Stimulated activated CD4-positive, alpha-beta T cell treated with anti-CD3 and anti-CD28 coated beads, Interleukin-4, amount 100 ng/mL, for 1 hour (primary cell): ENCODE measurements at places on chromosomes 5 and 9.

- no peak for DNase-seq
These were observed 558.5 kb downstream of the EFNA5 start for GRCh38 chr5:107112216-107112615.

DNA sequence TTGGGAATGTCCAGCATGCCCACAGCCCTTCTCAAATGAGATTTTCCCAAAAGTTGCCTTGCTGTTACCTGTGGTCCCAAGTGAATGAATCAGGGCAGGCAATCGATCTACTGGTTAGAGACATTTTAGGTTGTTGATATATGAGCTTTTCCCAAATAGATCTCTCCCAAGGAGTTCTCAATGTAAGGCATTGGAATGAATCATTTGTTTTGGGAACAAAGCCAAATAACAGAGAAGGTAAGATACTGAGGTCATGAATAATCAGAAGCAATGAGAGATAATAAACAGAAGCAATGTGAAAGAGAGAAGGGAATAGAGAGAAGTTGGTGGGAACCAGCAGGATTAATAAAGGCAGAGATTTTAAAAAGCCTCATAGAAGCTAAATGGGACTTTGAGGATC is 93.6 kb upstream of the FER start:
- DNase-seq: no peak

- DNase-seq: no peak
These were observed 10.3 kb downstream of the SLC28A3 start for GRCh38 chr9:84330246-84330645.

DNA sequence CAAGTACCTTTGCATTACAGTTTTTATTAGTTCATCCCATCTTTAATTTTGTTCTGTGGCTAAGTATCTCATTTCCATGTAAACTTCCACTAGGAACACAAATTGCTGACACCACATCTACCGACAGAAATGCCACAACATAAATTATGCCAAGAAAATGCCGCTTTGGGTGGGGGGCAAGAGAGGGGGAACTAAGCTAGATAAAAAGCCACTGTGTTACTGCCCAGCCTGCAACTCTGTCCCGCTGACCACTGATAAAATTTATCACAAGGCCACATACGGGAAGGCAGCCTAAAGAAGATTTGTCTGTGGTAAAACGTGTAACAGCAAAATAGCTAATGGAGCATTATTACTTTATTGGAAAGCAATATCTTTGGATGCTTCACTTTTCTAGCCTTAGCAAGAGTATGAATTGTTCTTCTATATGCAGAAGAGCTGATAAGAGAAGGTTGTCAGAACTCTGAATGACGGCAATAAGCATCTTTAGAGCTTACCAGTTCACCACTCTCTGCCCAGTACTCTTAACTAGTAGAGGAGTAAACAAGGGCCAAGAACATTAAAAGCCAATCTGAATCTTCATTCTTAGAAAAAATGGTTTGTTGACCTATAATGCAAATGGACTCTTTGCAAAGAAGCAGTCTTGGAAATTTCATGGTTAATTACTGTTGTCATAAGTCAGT is 172.2 kb upstream of the MEF2C start:
- no peak for DNase-seq

DNA sequence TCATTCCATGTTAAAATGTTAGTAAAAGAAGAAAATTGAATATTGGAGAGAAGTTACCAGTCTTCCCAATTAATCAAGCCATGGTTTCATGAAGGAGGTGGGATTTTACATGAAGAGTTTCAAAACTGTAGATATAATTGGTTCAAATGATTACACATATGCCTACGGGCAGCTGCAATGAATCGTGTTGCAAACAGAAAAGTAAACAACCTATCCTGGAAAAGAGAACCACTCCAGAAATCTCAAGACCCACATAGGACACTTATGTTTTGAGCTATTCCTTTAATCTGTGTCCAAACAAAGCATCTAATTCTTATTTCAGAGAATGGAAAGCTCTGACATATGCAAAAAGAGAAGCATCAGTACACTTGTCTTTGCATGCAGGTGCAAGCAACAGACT is 340.2 kb downstream of the NDUFS4 start:
- DNase-seq: no peak

- DNase-seq: no peak
These were observed 29.9 kb downstream of the BTNL9 start for GRCh38 chr5:181069767-181070491.

- DNase-seq: no peak
These were observed 913.4 kb downstream of the TLE1 start for GRCh38 chr9:80775971-80776370.

DNA sequence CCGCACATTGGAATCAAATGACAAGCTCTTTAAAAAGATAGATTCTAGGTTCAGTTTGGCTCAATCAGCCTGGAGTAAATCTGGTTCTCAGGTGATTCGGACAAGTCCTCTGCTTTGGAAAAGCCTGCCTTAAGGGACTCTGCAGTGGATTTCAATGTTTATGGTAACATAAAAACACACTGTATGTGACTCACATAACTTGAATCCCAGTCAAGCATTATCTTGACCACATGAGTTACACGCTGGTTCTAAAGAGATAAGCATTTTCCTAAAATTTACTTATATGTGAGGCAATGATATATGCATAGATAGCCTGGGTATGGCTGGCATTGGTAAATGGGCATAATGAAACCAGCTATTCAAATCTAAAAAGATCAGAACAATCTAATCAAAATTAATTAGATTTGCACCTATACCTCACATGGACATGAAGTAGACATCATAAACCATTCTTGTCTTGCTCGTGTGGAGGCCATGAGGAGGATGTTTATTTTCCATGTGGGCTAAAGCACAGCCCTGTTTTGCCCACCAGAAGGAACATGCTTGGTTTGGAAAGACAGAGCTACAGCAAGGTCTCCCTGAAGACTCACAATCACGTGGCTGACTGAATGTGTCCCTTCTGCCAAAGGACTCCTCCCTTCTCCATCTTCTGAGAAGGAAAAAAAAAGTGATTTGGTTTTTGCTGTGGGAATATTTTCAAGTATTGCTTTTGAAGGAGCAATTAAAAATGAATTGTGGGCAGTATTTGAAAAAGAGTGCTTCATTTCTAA is 351.7 kb downstream of the DIRAS2 start:
- no peak for DNase-seq

DNA sequence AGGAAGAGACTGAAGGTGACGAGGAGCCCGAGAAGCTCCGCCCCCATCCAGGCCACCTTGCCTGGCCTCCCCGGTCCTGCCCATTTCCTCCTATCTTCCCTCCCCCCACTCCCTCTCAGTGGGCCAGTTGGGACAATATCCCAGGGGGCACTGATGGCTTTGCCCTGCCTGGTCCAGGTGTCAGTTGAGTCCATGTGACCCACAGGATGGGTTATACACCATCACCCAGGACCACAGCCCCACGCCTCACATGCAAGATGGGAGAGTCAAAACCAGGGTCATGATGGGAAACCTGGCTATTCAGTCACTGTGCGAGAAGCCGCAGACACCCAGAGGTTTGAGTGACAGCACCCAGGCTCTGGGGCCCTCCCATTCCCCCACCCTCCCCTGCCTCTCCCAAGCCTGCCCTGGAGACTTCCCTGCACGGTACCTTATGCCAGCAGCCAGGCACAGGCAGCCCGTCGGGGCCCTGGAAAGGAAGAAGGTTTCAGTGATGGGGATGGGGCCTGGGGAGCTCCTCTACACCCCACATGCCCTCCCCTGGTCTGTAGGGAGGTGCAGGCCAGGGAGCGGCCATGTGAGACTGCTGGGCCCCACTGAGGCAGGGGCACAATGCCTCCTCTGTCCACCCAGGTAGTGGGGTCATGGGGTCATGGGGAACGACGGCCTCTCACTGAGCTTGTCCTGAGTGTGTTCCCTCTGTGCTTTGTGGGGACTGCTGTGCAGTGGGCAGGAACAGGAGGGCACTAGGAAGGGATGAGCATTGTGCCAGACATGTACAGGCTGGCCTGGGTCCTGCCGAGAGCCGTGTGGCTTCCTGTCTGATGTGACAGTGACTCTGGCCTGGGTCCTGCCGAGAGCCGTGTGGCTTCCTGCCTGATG is 6.3 kb upstream of the PHYKPL start:
- no peak for DNase-seq

DNA sequence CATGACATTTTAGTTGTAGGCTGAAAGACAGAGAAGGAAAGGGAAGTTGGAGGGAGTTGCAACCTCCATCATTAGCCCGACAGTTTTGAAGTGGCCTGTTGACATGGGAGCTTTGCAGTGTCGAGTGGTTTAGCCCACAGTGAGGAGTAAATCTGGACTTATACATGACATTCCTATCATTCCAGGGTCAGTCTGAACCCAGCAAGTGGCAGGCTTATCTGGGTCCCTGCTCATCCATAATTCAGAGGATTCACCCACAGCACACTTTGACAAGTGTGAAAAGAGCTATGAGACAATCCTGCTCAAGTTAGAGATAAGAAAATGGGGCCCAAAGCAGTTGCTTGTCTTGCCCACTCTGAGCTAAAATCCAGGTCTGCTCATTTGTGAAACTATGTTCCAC is 8.4 kb upstream of the TNC start:
- DNase-seq: no peak

DNA sequence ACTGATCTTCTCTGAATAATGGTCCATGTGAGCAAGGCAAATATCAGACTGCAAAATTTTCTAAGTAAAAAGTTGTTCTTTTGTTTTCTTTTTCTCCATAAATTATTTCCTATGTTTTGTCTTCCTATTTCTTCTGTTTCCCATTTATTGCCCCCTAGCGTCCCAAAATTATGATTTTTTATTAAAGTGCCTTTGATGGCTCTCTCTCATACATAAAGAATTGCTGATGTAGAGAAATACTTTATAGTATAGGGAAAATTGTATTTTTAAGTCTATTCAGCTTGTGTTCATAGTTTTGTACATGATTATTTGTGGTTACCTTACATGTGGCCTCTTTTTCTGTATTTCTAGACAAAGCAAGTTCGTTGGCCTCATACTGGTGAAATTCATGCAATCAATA is 1031.2 kb downstream of the EFNA5 start:
- DNase-seq: no peak

- no peak for DNase-seq
These were observed at the start of gene GABRA1 for GRCh38 chr5:161847941-161848391. TSS of gene GABRA1 (plus strand) at chr5:161848120. CDS start at chr5:161850811, 2,691 bp downstream.

- DNase-seq: no peak
These were observed 80.3 kb downstream of the ADGRV1 start for GRCh38 chr5:90638878-90639277.

GRCh38 chr5:76819851-76820525 is 1.2 kb downstream of the F2RL1 start:
- no peak for DNase-seq

DNA sequence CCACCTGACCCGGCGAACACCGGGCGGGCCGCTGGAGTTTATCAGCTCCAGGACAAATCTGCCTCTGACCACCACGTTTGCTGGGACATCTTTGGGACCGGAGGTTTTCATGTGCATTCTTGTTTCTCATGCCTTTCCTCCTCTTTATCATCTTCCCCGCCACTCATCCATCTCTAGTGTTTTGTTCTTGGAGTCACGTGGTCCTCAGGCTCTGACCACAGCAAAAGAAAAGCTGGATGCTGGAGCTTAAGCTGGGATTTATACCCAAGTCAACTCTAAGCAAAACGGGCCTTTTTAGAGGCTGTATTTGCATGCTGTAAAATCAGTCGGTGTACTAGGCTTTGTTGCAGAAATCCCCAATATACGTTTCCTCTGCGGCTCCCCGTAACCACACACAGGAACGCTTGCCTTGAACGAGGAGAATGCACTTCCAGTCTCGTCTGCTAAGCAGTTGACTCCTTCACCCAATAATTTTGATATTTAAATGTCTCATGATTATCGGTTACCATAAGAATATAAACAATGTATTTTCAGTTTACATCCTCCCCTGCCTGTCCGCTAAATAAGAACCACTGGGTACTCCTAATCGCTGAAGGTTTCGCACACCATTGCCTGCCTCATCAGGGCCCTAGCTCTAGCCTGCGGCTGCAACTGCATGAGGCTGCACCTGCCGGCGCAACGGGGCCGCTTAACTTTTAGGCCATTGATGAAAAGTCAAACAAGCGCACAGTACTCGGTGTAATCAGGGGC is 560 bp upstream of the NDUFS6 start:
- DNase-seq: no peak

DNA sequence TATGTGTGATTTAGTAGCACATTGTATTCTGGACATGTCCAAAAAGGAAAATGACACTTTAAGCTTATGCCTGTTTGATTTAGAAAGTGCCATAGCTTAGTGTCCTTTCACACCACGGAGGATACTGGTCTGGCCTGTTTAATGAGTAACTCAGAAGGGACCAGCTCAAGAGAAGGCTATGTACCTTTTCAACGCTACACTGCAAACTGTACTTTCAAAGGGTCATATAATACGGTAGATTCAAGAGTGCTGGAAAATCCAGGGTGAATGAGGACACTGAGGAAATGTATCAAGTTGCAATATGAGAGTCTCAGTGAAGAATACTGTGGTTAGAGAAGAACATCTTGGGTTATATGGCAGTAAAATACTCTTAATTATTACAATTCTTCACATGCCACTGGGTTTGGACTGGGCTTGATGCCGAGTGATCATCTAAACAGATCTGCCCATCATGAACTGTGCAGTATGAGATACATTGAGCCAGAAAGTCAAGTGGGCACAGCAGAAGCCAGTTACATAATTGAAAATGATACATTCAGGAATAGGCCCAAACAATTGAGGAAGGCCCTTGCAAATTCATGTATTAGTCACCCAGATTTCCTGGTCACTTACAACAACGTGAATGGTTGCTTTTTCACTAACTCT is 1211.5 kb upstream of the CDH9 start:
- no peak for DNase-seq

DNA sequence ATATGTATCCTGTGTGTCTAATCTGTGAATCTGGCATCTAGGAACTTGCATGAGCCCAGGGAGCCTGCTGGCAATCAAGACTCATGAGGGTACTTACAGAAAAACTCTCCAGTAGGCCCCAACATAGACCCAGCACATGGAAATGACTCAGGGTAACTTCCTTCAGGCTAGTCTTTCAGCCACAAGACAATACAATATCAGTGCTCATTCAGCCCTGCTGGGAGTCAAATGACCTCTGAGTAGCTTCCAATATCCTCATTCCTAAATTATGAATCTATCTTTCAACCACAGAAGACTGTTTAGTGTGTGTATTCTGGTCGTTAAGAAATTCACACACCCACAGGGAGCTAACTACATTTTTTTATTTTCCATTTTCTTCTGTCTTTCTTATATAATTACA is 1273.0 kb downstream of the EFNA5 start:
- no peak for DNase-seq
